ENCODE measurements at places on chromosomes 5 and 9.

DNA sequence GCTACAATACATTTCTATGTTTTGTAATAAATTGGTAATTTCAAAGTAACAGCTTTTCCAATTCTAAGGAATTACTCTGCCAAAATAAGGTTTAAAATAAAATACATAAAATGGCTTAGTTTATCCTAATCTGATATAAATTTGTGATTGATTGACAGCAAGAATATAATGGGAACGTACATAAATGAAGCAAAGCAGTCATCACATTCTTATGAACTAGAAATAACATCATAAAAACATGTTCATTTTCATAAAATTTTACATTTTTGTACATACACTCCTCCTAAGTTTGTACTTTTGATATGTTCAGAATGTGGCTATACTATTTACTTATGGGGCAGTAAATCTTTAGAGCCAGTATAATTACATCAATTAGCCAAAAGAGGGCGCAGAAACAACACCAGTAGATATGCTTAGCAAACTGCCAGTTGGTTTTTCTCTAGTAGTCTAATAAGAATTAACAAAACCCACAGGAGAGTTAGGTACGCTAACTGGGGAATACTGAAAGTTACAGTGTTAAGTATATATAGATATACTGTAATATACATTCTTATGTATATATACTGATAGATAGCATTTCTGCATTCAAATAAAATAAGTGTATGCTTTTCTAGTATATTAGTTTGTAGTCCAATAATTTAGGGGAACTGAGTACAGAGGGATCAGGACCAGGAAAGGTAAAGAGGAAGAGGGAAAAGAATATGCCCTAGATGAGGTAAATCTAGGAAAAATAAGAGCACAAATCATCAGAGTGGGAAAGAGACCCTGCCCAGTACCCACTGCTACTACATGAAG lies 76.8 kb downstream of the ZDHHC21 start:
- DNase-seq: no peak

- no peak for DNase-seq
Observed at GRCh38 chr9:122115176-122116035, 22.3 kb upstream of the TTLL11 start.

DNA sequence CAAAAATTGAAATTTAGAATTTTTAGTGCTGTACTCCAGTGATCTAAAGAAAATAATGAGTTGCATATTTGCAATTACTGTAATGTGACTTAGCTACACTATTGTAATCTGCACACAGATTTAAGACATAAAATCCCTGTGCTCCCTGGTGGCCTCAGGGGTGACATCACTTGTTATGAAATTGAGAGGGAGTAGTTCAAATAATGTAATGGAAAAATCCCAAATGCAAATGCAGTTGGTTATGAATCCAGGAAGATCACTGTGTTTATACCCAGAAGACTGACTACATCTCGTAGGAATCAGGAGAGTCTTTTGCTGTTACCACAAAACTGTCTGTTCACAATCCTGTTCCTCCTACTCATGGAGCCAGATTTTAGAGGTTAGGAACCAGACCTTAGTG lies 178.7 kb upstream of the FBXL17 start:
- no peak for DNase-seq

- no peak for DNase-seq
Observed at GRCh38 chr9:128920381-128921058, at the start of gene PHYHD1. PHYHD1 (plus strand) TSS chr9:128920982; CDS start chr9:128922324, 1,342 bp downstream.

- no peak for DNase-seq
Observed at GRCh38 chr5:176829320-176829719, 19.0 kb downstream of the UNC5A start.
